ENCODE measurements at places on chromosomes 5 and 9.
A peak's percentile ranks its signal among the peaks of the same experiment; 100 is the strongest.

GRCh38 chr5:104914536-104915070 is 1352.0 kb upstream of the NUDT12 start:
- DNase-seq: no peak

GRCh38 chr5:172106511-172107356 is 81.3 kb downstream of the STK10 start:
- DNase-seq: peak; percentile 48

DNA sequence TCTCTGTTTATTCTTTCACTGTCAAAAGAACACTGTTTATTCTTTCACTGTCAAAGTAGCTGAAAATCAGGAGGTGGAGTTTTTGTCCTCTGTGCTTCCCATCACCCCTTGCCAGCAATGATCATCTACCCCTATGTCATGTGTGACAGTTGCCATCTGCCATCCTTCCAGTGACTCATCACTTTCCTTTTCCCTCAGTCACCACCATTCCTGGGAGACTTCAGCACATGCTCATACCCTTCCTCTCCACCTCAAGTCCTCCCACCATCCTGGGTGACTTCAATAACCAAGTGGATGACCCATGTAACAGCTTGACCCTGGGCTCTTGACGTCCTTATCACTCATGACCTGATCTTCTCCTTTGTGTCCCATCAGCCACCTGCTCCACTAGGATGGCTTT is 43.3 kb upstream of the RASEF start:
- DNase-seq: no peak

DNA sequence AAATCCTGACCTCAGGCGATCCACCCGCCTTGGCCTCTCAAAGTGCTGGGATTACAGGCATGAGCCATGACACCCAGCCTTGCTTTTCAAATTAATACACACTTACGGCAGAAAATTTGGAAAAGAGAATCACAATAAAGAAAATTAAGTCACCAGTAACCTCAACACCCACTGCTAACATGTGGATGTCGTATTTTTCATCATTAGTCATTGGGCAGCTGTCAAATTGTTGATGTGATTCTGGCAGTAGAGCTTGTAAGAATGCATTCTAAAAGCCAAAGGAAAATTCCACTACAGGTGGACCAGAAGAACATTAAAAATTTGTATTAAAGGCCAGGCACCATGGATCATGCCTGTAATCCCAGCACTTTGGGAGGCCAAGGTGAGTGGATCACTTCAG is 237.3 kb upstream of the TUT7 start:
- DNase-seq: no peak

GRCh38 chr5:167639273-167639672 is 652.2 kb upstream of the WWC1 start:
- peak; percentile 60 for DNase-seq

DNA sequence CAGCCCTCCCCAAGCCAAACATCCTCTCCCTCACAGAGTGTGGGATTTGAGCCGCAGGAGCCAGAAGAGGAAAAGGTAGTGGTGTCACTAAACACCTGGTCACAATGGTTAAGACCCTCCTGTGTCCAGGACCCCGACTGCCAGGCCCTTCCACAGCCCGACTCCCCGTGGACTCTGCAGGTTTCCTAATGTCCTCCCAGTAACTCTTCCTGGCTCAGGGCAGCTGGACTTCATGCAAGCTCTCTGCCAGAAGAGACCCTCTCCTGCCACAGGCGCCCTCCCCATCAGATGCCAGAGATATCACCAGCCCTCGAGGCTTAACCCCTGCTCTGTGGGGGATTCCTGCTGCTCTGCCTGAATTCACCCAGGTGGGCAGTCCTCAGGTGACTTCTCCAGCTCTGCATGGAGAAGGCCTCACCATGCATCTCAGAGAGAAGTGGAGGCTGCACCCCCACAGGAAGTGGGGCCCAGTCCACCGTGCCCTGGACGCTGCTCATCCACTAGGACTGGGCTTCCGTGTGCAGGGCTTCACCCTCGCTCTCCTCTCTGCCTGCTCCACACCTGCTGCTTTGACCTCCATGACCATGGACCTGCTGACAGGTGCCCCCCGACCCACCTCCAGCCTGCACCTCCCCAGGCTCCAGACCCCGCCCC is 111.2 kb downstream of the ADAMTS2 start:
- DNase-seq: no peak

DNA sequence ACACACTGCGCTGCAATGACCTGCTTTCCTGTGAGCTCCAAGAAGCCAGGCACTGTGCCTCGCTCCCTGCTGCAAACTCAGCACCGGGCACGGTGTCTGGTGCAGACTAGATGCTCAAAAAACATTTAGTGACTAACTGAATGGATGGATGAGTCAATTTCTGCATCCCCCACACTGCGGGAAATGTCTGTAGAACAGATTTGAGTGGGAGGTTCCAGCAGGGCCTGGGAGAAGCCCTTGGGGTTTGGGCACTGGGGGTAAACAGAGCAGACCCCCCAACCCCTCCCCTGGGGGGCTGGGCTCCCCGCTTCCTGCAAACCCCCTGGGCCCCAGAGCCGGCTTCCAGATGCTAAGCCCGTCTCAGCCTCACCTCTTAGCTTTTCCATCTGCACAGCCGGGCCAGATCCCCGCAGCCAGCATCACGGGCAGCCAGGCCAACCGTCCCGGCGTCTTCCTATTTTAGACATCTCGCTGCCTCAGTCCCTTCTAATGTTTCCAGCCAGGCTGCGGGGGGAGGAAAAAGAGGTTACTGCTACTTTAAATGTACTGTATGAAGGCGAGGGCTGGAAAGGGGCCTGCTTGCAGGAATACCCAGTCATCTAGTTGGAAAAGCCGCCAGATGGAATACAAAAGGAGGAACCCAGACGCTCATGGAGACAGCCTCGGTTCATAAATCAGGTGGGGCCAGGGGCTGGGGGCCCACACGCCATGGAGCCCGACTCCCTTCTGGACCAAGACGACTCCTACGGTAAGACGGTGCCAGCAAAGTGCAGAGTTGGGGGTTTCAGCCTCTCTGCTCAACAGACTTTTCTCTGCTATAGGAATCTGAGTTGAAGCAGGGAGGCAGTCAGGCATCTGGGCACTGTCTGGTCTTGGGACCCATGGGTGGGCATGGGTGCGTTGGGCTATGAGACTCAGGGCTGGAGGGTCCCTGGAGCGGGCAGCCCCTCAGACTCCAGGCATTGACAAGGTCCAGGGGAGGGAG is 67.1 kb upstream of the GGTA1 start:
- peak; percentile 44 for DNase-seq

DNA sequence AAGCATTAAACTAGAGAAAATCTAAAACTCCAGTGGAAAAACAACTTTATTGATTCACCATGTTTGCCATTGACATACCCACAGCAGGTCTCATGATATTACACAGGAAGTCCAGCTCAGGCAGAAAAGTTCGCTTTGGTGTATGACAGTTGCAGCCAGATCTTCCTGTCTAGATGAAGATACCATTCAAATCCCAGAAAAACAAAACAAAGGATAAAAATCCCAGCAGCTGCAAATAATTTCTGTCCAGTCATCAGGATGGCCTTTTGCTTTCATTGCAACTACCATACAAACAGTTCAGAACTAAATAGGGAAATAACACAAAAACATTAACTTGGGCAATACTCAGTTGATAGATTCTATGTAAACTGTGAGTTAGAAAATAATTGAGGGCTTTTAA is 136.0 kb upstream of the NREP start:
- DNase-seq: peak; percentile 25

All from cardiac fibroblast (primary cell).